ENCODE measurements at places on chromosomes 12 and 14. TPM values are rescaled to one million over a fixed set of nuclear protein-coding genes. Genes with fewer than 3 reads are reported as not detected.

LRRK2 gene
- total RNA-seq, result 7.0 TPM

KRT72 gene
- total RNA-seq, result not detected

MBD6 gene
- total RNA-seq, result 2.1 TPM

TMEM263 gene
- total RNA-seq, result 147 TPM

APOF gene
- not detected for total RNA-seq

NOXRED1 gene
- total RNA-seq, result not detected

CCND2 gene
- total RNA-seq, result 4.9 TPM

- DNase-seq, result peak; percentile 15
These were observed 22.6 kb upstream of the CRACR2A start for GRCh38 chr12:3775385-3776035.

DNA sequence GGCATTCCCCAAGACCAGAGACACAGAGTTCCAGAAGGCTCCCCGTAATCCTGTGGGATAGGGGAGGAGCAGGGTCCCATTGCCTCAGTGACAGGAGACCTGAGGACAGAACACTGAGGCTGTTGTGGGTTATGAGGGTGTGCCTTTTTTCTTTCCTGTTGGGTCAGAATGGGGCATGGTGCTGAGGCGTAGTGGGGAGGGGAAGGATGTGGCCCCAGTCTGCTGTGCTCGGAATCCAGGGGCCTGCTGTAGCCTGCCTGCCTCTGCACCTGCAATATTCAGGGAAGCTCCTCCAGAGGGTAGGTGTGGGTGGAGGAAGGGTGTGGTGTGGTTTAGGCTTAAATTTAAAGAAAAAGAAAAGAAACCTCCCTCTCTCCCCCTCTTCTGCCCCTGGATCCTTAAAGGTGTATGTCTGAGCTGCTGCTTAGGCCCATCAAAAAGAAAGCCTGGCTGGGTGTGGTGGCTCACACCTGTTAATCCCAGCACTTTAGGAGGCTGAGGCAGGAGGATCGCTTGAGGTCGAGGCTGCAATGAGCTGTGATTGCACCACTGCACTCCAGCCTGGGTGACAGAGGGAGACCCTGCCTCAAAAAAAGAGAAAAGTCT is 18.7 kb downstream of the PLEKHG3 start:
- no peak for DNase-seq

DNA sequence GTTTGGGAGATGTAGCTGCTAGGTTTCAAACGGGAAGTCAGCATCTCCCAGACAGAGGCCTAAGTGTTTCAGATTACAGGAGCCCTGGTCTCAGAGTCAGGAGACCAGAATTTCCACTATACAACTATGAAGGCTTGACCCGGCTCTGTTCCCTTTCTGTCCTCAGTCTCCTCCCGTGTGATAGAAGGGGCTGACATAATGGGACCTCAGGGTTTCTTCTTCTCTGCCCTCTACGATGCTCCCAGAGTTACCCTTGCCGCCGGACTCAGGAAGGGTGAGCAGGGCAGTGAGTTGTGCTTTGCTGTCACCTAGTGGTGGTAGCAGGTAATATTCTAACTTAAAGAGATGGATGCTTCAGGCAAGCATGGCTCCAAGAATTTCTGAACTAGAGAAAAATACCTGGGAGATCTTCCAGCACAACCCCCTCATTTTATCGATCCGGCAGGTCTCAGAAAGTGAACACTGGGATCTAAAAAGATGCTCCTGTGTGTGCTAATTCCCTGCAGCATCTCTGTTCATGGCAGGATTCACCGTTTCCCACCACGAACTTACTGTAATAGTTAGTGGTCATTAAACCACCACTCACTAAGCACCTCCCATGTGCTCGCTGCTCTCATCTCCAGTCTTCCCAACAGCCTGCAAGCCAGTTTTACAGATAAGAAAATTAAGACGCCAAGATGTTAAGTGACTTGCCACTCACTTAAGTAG is 84.4 kb downstream of the VWF start:
- peak; percentile 82 for DNase-seq

- DNase-seq, result peak; percentile 91
These were observed 47.9 kb downstream of the NUAK1 start for GRCh38 chr12:106090591-106091445.

GRCh38 chr12:5073853-5074252 is 30.2 kb downstream of the KCNA5 start:
- peak; percentile 49 for DNase-seq

DNA sequence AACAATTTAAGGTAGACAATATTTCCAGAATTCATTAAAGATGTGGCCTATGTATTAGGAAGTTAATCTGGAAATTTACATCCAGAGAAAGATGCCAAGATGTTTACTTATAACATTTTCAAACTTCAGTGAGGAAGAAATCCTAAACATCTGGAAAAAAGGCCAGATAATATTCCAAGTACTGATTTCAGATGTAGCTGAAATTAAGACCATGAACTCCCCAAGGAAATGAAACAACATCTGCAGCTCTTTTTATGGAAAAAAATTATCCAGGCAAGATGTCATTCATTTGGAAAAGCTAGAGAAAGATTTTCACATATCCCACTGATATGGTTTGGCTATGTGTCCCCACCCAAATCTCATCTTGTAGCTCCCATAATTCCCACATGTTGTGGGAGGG is 35.0 kb downstream of the GNG2 start:
- DNase-seq, result no peak

DNA sequence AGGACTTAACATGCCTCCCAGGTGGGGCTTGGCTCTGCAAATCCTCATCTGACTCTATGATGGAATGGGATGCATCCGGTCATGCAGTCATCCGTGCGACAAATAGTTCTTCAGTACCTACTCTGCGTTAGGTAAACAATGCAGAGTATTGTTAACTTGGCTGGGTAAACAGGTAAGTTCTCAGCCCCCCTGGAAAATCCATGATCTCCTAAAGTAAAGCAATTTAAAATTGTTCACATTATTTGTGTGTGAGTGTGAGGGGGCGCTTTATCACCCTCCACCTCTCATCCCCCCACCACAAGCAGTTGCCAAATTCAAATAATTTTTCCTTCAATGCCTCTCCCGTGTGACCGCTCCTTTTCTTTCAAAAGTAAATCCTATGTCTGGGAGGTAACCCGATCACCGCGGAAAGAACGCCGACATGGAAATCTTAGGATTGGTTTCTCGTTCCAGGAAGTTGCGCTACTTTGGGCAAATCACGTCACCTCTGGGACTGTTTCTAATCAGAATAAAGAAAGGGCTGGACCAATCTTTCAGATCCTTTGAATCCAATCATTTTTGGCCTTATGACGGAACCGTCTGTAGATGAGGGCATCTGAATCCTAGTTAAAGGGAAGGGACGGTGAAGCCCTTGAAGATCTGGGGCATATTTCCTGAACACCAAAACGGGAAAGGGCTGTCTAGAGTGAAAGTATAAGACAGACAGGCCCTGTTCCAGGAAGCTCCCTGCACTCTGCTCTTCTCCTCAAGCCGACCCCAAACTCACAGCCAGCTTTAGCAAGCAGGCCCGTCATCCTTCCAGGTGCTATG is 44.0 kb upstream of the SINHCAF start:
- peak; percentile 75 for DNase-seq

DNA sequence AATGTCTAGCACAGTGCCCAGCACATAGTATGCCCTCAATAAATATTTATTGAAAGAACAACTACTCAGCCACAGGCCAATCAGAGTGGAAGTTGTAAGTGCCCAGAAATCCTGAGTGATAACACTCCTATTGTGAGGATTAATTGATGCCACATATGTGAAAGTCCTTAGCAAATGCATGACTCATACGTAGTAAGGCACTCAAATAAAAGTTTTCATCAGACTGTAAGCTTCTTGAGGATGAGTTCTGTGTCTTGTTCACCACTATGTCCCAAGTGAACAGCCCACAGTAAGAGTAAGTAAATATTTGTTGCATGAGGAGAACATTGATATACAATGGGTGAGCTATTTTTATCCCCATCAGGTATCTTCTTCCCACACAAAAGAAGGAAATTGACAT is 24.7 kb upstream of the ANO6 start:
- DNase-seq, result peak; percentile 60

DNA sequence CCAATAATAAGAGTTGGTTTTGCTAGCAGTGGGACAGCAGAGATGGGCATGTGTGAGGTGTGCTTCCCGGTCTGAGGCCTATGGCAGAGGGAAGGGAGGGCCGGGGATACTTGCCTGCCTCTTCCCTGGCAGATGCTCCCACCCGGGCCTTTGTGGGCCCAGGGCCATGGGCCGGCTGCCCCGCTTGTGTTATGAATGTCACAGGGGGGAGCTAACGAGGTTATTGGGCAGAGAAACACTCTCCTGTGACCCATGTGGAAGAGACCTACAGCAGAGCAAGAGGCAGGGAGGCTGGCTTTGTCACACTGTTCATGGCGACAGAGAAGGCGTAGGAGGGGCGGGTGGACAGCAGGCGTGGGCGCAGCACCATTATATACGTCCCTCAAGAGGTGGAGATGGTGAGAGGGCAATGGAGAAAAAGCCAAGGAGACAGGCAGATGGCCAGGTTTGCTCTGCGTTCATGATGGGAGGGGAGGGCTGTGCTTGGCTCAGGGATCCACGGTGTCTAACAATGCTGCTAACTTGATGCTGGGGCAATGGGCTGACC is 13.3 kb downstream of the CCND2 start:
- no peak for DNase-seq

- DNase-seq, result peak; percentile 51
These were observed 156.9 kb downstream of the DPF3 start for GRCh38 chr14:72736786-72737559.
